ENCODE measurements at places on chromosomes 1 and 21.

DNA sequence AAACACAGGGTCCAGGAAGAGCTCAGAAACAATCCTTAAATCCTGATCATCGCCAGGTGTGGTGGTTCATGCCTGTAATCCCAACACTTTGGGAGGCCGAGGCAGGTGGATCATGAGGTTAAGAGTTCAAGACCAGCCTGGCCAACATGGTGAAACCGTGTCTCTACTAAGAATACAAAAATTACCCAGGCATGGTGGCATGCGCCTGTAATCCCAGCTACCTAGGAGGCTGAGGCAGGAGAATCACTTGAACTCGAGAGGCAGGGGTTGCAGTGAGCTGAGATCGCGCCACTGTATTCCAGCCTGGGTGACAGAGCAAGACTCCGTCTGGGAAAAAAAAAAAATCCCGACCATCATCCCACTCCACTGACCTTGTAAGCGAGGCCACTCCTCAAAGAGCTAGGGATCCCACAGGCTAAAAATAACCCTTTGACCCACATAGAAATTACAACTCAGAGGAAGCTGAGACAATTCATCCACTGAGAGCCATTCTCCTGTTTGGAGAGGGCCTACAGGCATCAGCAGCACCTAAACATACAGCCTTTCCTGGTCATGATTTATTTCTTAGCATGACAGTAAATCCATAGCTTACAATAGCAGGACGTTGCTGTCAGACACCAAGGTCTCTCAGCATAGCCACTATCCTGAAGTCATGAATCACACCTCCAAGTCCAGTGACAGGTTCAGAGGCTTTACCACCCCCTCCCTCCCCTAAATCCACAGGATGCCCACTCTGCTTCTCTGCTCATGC lies 66.7 kb downstream of the TGFBR3 start:
- no peak for DNase-seq

- no peak for DNase-seq
Measured at GRCh38 chr1:223645903-223646302, 19.6 kb downstream of the CAPN8 start.

DNA sequence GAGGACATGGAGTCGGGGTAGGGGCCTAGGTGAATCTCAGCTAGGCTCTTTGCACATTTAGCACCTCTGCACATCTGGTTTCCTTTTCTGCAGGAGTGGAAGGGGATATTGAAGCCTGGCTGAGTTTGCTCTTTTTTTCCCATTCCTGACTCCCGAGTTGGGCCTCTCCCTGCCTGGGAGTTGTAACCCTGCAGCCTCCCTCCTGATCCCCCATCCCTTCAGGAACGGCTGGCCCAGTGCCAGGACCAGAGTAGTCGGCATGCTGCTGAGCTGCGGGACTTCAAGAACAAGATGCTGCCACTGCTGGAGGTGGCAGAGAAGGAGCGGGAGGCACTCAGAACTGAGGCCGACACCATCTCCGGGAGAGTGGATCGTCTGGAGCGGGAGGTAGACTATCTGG lies 836 bp downstream of the OLFML3 start:
- DNase-seq, result no peak

- DNase-seq, result peak; percentile 94
Measured at GRCh38 chr1:204363335-204364114, 3.8 kb upstream of the PLEKHA6 start.

DNA sequence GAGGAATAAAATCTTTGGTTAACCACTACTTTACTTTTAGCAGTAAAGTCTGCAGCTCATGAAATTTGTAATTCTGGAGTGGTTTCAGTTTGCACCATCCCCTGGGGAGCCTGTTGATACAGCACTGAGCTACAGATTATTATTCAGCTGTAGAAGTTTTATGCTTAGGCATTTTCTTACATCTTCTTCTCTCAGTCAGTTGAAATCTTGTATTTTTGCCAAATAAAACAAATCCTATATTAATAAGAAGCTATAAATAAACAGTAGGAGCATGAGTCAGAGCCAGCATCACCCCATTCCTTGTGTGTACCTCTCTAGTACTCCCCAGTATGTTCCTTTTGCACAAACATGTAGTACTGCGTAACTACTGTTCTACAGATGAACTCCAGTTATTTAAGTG lies 118.9 kb downstream of the ATF6 start:
- DNase-seq, result no peak

DNA sequence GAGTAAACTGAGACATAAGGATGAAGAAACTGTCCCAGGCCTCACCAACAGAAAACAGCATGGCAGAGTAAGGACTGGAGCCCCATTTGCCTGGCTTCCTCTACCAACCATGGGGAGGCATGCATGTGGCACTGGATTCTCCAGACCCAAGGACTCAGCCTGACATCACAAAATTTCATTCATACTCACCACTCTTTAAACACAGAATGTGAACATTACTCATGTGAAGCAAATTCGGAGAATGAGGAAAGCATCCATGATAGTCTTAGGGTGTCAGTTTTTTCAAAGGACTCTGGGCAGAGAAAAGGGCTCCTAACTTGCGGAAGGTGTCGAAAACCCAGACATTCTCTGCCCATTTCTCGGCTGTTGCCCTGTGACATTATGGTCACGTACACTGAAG lies 83.9 kb downstream of the PCNX2 start:
- DNase-seq, result no peak
